Left hindlimb (tissue), 1 donor: ENCODE measurements at places on chromosomes 1 and 21.
A peak's percentile ranks its signal among the peaks of the same experiment; 100 is the strongest.

- DNase-seq: peak; percentile 97
Observed at GRCh38 chr1:149927563-149928400, at the start of gene SF3B4. Gene SF3B4 (minus strand): TSS chr1:149927803. CDS start chr1:149927759, 44 bp downstream.

DNA sequence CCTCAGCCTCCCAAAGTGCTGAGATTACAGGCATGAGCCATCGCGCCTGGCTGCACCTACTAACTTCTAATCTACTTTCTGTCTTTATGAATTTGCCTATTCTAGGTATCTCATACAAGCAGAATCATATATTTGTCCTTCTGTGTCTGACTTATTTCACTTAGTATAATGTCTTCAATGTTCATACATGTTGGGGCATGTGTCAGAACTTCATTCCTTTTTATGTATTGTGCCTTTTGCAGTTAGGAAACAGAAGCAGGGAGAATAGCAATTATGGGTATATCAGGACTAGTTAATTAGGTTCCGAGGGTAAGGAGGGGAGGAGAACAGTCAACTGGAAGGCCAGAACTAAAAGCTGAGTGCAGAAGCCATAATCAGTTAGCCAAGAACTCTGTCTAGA is 18.0 kb upstream of the NIBAN1 start:
- no peak for DNase-seq

GRCh38 chr1:99825098-99825497 is 25.1 kb upstream of the AGL start:
- no peak for DNase-seq

DNA sequence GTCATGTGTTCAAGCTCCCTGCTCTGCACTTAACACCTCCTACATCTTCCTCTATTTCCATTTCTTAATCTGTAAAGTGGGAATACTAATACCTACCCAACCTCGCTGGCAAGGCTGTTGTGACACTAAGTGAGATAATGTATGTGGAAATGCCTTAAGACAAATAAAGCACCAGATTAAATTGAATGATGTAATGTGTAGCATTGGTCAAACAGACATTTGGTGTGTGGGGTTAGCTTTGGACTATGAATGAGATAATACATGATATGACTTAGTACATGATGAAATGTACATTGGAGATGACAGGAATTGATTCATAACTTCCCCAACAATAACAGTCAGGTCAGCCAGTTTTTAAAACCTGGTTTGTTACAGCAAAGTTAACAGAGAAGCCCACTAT is 5.2 kb downstream of the AMPD1 start:
- DNase-seq: no peak

GRCh38 chr1:197683895-197684553 is 91.3 kb downstream of the DENND1B start:
- no peak for DNase-seq

GRCh38 chr1:153366261-153366660 is 8.6 kb downstream of the S100A9 start:
- DNase-seq: no peak

GRCh38 chr1:22325531-22326371 is 125.9 kb upstream of the ZBTB40 start:
- no peak for DNase-seq

DNA sequence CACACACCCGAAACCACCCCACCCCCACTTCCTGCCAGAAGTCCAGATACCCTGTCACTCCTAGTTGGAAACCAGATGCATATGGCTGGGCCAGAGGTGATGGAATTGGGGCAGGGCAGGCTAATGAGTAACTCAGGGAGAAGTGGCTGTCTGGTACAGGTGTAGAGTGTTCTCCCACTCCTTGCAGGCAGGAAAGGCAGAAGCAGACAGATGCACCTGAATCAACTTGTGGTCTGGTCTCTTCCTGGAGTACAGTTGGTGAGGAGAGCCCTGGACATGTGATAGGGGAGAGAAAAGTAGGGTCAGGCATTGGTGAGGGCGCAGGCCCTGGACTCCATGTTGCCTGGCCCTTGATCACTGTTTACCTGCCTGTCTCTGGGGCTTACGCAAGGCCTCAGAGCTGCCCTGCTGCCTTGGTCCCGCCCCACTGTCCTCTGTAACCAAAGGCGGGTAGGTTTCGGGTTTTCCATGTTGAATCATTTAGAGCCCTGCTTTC is 2.5 kb downstream of the CGN start:
- no peak for DNase-seq

- no peak for DNase-seq
Observed at GRCh38 chr1:246193537-246193936, 313.5 kb downstream of the SMYD3 start.

- no peak for DNase-seq
Observed at GRCh38 chr1:171581766-171582165, 40.3 kb upstream of the MYOCOS start.

DNA sequence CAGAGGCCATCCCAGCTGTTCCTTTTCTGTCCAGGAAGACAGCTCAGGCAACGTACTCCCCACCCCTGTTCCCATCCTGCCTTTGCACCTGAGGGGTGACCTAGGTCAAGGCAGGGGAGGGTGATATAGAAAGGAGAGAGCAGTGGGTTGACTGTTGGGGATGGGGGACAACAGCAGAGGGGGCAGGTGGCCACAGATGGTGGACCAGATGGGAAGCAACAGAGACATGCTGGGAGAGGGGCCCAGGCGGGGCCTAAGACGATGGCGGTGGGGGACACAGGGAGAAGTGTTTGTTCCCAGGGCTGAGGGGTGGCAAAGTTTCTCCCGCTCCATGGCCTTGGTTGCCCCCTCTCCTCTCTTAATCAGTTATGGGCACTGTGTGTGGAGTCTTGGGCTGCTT is 6.3 kb downstream of the CELSR2 start:
- peak; percentile 23 for DNase-seq

DNA sequence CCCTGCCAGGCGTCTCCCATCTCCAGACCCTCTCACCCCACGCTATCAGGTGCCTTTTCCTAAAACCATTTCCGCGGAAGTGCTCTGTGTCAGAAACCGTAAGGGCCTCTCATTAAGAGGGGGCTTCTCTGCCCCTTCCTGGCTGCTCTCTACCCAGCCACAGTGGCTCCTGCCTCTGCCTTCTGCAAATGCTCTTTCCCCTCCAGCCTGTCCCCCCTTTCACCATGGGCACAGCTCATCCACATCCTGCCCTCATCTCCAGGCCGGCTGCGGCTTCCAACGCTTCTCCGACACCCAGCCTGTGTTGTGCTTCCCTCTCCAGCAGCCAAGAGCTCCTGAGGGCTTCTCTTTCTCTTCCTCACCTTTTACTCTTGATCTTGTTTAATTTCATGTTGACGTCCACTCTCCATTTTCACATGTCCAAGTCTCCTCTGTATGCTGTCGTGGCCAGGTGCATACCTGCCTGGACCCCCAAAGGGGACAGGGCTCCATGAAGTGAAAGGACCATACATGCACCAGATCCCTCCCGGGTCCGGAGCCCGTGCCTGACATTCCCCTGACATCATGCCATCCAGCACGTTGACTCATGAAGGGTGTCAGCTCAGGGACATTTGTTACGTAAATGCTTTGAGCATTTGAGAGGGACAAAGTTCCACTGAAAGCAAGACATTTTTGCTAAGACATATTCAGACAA is 306.5 kb downstream of the AJAP1 start:
- DNase-seq: no peak

DNA sequence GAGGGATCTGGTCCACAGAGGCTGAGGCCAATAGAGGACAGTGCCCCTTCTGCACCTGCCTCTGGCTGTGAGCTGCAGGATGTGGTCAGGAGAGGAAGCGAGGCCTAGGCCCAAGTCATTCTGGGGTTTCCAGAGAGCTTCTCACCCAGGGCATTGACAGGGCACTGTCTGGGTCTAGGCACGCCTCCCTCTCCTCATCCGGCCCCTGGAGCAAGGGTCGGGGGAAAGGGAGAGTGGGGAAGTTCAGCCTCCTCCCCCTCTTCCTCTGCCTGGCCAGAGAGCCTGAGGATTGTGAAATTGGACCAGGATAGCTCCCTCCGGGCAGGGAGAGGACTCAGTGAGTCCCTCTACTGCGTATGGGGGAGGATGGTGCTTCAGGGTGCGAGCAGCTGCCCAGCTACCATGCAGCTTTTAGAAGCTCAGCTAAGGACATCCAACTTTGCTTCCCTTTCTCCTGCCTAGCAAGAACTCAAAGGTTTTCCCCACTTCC is 6.3 kb upstream of the INAVA start:
- DNase-seq: no peak

DNA sequence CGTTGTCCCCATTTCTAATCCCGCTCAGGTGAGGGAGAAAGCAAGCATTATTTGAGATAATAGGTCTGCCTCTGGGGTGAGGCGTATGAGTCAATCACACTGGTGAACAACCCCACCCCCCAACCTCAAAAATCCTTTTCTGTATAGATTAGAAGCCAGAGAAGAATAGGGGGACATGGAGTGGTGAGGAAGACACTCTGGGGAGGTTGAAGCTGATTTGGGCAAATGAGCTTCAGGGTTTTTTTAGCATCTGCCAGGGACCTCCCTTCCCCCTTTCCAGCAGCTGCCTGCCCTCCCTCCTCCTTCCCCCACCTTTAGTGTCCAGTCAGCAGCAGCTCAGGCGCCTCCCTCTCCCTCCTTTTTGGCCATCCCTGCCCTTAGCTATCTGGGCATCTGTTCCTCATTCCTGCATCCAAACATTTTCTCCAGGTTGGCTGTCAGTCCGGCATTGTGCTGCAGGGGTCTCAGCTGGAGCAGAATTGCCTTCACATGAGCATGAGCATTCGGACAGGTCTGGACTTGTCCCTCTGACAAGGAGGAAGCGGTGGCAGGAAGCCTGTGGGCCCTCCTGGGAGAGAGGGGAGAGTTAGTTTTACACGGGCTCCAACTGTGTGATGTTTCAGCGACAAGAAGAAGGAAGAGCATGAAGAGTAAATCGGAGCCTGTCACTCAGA is 30.8 kb upstream of the PTGFRN start:
- peak; percentile 81 for DNase-seq

GRCh38 chr1:26471498-26472319 is 531 bp upstream of the HMGN2 start:
- DNase-seq: peak; percentile 68

- DNase-seq: peak; percentile 46
Observed at GRCh38 chr1:213622365-213623063, 365.3 kb upstream of the PROX1 start.

- DNase-seq: no peak
Observed at GRCh38 chr1:38741341-38741740, 118.2 kb downstream of the RRAGC start.

DNA sequence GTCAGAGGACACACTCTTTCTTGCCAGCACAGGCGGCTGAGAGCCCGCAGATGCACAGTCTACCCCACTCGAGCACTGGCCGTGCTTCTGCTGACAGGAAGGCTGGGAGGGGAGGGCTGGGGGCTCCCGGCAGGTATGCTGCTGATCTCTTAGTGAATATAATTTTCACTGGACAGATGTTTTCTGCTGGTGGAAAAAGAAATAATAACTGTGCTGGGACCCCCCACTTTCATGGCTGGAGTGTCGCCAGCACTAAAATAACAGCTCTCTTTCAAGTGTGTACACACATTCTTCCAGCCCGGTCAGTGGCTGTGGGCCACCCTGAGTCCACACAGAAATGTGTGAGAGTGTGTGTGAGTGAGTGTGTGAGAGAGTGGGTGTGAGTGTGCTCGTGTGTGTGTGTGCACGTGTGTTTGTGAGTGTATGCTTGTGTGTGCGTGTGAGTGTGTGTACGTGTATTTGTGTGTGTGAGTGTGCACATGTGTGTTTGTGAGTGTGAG is 167.7 kb upstream of the USP24 start:
- DNase-seq: peak; percentile 45

DNA sequence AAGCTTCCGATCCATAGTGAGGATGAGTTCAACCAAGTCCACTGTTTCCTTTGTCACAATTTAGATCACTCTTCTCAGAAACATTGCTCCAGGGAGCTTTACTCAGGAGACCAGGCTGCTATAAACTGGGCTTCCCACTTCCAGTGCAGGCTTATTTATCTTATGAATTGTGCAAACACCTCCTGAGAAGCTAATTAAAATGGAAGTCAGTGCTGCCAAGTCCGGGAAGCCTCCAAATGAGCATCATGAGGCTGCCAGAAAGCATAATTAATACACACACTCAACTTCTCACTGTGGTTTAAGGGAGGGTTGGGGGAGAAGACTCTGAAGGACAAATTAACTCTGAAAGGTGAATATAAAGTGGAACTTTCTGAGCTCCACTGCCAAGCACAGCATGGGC is 145.0 kb upstream of the SGIP1 start:
- no peak for DNase-seq

GRCh38 chr1:76835203-76835602 is 32.1 kb upstream of the ST6GALNAC5 start:
- DNase-seq: no peak

DNA sequence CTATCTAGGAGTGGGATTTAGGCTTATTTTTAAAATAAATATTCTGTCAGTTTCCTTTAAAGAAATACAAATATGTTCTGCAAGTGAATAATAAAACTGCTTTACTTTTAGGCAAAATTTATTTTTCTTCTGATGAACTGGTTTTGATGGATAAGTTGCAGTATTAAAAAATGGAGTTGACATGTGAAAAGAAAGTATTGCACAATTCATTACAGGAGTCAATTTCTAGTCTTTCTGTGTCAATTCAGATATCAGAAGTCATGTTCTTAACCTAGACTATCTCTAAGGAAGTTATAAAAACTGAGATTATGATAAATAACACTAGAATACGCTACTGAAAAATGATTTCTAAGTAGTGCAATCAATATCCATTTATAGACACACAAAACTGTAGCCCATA is 270.2 kb upstream of the TMPRSS15 start:
- DNase-seq: no peak

DNA sequence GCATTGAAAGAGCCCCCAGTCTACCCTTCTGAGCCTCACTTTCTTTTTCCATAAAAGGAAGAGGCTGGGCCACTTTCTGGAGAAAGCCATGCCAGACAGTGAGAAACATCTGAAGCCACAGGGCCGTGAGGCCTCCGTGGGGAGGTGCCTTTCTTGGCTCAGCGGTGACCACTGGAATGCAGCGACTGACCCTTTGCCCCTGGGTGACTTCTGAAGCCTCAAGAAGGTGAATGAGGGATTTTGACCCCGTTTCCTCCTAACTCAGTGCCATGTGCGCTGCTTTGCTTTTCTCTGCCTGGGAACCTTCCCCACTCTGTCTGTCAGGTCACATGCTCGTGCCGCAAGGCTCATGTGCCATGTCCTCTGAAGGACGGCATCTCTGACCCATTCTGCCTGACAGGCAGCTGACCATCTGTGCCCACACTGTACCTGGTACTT is 44.7 kb upstream of the A3GALT2 start:
- peak; percentile 62 for DNase-seq

GRCh38 chr1:184315254-184315653 is 71.6 kb upstream of the C1orf21 start:
- DNase-seq: no peak

DNA sequence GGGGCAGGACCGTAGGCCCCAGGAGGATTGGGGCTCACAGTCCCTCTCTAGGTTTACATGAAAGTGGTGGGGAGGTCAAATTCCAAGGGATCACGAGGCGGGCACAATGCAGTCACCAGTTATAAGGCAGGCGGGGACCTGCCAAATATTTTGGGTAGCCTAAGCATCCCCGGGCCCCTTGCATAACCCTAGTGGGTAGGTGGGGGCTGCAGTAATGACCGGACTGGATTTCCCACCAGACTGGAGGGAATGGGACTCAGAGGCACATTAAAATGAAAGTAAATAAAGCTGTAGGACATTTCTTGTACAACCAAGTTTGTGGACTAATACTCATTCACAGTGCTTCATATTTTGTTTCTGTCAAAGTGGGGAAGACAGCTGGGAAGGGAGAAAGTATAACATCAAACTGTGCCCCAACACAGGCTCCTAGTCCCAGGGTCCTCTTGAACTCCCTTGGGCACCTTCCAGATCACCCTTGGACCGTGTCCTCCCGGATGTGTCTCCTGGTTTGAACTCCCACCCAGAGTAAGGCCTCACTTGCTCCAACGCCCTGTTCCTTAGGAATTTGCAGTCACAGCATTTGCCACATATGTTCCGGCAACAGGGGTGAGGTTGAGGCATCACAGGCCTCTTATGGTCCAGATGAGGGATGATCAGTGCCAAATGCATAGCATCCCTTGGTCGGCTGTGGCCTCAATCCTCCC is 28.4 kb upstream of the KIAA0040 start:
- no peak for DNase-seq
